ENCODE measurements at places on chromosomes 7 and 10. TPM values are rescaled to one million over a fixed set of nuclear protein-coding genes. Genes with fewer than 3 reads are reported as not detected.

FAM20C gene
- 0.18 TPM for total RNA-seq

DNA sequence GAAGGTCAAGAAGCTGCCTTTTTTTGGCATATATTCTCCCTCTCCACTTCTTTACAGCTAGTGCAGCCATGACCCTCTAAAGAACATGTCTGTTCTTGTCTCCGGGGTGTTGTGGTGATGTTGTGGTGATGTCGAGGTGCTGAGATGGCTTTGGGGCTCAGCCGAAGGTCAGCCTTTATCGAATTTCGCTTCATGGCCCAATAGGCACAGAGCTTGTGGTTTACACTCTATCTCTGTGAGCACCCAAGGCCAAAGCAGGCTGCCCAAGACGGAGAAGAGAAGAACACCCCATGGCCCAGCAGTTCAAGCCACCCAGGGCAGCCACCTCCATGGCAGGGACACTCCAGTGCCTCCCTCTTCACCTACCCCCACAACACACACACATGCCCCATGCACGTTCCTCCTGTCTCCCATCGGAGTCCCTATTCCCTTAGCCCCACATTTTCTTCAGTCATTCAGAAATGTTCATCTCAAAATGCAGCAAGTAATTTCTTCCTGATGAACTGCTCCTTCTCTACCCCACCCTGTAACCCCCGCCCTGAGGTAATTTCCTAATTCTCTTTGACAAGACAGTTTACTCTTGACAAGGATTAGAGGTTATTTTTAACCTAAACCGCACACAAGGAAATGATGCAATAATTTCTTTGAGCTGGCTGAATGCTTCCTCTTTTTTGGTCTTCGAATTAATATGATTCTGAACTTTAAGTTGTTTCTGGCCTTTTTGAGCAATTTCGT lies 18.6 kb upstream of the ADRB1 start:
- peak; percentile 33 for DNase-seq

DNA sequence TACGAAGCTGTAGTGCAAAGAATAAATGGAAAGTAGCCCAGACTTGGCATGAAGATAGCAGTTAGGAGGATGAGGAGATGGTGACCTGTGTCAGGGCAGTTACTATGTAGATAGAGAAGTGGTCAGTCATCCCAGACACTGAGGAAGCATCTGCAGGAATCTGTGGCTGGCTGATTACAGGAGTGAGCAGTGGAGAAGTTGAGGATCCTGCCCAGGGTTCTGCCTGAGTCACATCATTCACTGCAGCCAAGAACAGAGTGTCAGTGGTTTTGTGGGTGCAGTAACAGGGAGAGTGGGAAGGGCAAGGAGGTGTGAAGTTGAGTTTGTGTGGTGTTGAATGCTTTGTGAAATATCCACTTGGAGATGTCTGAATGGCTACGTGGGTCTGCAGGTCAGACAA lies 676.4 kb upstream of the NRP1 start:
- no peak for DNase-seq

ABCB1 gene
- total RNA-seq: 3.0 TPM

DNA sequence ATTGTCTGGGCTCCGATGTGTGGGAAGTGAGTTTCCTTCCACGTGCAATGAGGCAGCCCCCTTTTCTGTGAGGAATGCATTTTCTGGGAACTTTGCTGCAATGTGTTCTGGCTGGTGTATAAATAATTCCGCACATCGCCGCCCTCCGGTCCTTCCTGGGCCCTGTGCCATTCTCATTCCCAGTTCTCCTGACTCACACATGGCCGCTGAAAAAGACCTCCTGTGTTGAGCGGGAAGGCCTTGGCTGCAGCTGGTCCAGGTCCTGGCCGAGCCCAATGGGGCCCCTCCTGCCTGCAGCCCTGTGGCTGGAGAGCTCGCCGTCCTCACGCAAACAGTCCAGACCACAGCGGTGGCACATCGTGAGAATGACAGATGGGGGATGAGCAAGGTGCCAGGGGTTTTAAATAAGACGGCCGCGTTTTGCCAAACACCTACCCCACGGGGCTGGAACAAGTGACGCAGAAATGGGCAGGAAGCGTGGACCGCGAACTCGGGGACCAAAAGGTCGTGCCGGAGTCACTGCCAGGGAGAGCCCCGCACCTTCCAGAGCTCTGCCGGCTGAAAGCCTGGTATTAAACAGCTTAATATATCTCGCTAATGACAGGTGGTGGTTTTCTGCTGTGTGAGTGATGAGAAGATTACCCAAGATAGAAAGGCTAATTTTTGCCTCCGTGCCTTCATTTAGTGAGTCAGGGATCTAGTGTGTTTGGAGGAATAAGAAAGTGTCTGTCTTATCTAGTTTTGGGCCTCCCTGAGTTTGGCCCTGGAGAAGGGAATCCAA lies 37.0 kb downstream of the FAM20C start:
- DNase-seq: peak; percentile 87

DNA sequence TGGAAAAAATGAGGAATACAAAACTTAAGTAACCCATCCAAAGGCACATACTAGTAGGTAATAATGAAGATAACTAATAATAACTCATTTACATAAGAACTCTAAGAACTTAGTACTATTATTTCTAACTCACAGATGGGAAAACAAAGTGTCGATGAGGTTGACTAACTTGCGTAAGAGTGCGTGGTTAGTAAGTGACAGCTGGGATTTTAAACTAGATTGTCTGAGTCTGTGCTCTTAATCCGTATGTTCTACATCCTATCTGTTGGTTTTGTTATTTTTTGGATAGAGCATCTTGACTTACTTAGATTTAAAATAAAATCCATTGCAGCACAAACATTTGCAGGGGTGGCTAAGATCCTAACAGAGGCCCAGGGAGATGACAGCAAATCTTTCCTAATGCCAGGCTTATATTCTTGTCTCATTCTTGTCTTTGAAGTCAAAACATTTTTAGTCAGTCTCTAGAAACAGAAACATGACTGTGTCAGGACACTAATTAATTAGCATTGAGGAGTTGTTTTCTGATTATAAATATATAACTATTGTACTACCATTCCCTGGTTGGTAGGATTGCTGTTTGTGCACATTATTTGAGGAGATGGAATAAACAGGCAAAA lies 11.7 kb downstream of the RPA3 start:
- DNase-seq: no peak

- no peak for DNase-seq
These were observed 340.0 kb upstream of the NRG3 start for GRCh38 chr10:81534991-81535390.

RAB19 gene
- total RNA-seq: not detected

DNA sequence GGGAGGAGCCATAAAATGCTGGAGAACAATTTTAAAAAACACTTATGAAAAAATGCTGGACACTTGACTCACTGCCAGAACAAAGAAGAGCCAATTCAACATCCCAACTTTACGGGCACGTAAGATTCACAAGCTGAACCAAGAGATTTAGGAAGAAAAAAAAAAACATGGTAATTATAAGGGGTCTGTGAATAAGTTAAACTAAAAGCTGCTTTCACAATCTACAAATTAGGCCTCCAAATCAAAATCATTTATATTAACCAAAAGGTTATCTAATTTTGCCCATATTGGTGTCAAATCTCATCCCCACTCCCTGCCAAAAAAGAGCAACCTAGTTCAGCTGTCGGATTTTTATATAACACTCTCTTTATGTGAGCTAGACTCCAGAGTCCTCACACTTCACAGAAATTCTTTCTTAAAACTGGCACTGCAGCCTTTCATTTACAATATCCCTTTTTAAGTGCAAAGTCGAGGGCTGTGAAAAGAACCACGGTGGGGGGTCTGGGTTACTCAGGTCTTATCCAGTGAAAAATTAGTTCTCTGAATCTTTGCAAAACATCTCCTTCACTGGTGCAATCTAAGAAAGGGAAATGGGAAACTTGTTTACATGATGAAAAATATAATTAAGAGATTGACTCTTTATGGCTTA lies 30.4 kb upstream of the DGKI start:
- no peak for DNase-seq

POLR2J2 gene
- 1.3 TPM for total RNA-seq

DNA sequence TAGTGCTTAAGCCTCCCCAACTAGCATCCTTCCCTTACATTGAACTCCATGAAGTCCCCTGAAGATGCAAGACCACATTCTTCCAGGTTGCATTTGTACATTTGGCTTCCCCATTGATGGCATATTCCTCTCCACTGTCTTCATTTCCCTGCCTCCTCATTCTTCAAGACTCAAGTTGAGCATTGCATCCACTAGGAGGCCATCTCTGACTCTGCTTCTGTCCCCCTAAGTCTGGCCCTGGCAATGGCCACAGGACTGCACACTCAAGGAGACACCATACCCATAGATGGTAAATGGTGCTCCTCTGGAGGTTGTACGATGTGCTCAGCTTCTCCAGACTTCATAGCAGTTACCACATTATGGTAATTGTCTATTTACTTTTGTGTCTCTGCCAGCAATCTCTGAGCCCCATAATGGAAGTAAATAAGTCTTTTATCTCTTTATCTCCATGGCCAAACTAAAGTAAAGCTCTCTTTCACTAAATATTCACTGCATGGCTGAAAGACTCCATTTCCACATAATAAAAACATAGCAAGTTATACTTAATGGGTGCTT lies 112.6 kb downstream of the PTPRZ1 start:
- DNase-seq: no peak

GRCh38 chr7:48048113-48048512 lies 12.8 kb downstream of the C7orf57 start:
- DNase-seq: no peak

DNA sequence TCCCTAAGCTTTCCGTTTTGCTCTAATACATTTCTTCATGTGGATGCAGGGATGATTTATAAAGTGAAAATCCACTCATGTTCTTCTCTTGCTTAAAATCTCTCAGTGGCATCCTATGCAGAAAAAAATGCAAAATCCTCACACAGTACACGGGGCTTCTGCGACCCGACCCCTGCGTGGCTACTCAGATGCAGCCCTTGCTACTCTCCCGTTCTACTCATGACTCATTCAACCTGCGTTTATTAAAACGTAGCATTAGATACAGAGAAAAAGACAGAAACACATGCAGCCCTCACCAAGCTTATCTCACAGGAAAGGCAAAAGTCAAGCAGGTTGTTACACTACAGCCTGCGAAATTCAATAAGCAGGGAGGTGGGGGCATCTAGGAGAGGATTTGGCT lies 284.4 kb upstream of the PFKP start:
- no peak for DNase-seq

TLL2 gene
- not detected for total RNA-seq

UFSP1 gene
- total RNA-seq: 3.1 TPM

SLC26A3 gene
- total RNA-seq: not detected

DNA sequence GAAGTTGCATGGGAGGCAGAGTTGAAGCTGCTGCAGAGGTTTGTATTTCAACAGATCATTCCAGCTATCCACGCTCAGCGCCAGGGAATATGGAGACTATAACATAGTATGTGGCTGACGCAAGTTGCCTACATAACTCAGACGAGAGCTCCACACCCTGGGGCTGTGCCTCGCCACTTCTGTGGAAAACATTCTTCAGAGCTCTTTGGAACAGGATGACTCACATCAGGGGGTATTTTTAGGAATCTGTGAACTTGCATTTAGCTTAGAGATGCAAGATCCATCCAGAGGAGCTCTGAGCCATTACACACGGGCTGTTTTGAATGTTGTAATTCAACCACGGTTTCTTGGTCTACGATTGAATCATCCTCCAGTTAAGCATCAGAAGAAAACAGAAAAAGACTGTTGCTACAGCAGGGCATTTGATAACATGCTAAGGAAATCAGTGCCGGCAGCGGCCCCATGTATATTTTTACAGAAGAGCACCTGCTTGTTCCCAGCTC lies 481.5 kb upstream of the AKR1E2 start:
- DNase-seq: peak; percentile 76

DNA sequence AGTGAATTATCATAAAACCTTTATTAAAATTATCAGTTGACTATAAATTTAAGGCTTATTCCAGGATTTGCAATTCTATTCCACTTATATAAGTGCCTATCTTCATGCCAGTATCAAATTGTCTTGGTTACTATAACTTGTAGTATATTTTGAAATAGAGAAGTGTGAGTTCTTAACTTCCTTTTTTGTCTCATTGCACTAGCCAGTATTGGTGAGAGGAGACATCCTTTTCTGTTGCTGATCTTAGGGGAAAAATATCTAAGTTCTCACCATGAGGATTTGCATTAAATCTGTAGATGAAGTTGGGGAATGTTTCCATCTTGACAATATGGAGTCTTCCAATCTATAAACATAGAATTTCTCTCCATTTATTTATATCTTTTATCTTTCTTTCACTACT lies 104.2 kb upstream of the MKI67 start:
- DNase-seq: no peak

FAM185A gene
- 6.9 TPM for total RNA-seq

HECW1 gene
- total RNA-seq: 19.1 TPM

- DNase-seq: no peak
These were observed 203.9 kb upstream of the PCLO start for GRCh38 chr7:83366629-83367028.

DNA sequence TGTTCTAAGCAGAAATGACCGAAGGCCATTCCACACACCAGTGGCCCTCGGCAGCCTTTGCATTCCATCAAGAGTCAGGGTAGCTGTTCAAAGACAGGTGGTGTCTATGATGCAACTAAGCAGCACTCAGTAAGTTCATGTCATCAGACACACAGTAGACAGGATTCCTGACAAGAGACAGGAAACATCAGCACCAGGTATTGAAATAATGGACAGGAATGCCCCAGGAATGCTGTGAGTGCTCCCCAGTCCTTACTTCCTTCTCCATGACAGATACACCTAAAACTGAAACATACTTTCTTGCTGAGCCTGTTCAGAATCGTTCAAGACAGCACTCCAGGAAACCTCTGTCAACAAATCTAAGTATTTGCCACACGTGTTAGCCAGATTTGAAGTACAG lies 204.4 kb downstream of the TPST1 start:
- DNase-seq: no peak

GRCh38 chr10:93083743-93084539 lies 10.2 kb downstream of the CYP26A1 start:
- peak; percentile 13 for DNase-seq

GRCh38 chr7:33733870-33734650 lies 171.3 kb upstream of the BMPER start:
- DNase-seq: no peak

- DNase-seq: no peak
These were observed 7.2 kb downstream of the VSIR start for GRCh38 chr10:71765906-71766716.

DNA sequence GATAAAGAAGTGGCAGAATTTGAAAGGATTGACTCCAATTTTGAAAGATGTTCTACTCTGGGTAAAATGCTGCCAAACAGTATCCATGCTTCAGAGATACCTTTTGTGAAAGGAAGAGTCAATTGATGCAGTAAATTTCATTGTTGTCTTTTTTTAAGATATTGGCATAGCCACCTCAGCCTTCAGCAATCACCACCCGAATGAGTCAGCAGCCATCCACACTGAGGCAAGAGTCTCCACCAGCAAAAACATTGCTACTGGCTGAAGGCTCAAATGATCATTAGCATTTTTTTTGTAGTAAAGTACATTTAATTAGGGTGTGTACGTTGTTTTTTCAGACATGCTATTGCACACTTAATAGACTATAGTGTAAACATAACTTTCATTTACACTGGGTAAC lies 31.7 kb upstream of the CYP26C1 start:
- DNase-seq: peak; percentile 61
